ENCODE measurements at places on chromosomes 5 and 9.
A peak's percentile ranks its signal among the peaks of the same experiment; 100 is the strongest.

DNA sequence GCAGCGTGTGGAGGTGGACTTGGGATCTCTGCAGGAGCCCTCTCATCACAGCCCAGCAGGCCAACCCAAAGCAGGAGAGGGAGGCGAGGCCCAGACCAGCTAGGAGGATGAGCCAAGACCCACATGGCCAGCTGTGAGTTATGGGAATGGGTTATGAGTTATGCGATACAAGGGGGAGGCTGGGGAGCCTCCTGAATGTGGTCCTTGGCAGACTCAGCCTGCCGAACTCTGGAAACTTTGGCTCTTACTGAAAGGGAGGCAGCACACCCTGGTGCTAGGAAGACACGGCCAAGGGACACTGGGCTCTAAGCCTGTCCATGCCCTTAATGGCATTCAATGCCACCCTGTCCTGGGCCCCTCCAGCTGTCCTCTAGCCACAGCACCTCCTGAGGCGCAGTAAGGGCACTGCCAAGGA lies 7.7 kb upstream of the VAV2 start:
- DNase-seq: no peak

GRCh38 chr9:124482431-124483031 lies 24.7 kb downstream of the NR5A1 start:
- peak; percentile 54 for DNase-seq

DNA sequence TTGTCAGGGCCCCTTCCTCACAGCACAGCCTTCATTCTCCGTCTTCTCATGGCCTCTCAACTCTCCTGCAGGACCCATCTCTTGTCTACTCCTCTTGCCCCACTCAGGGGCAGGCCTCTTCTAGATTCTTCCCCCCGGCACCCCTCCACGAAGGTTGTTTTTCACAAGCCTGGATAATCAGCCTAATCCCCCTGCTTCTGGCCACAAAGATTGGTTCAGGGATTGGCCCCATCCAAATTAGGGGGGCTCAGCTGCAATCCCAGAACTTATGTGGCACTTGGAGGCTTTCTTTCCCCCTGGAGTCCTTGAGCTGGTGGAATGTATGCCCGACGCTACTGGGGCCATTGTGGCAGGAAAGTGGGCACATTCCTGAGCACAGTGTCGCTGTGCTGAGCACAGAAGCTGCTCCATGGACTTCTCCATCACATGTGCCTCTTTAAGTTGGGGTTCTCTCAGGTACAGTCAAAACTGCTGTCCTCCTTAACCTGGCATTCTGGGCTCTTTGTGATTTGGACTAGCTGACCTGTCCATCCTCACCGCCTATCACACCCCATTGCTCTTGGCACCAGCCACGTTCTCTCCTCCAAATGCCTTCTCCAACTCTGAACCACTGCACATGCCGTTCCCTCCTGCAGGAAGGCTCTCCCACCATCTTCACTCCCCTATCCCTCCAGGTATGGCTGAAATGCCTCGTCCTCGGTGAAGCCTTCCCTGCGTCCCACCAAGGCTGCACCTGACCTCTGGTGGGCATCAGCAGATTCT lies 66.8 kb upstream of the RNF130 start:
- no peak for DNase-seq

GRCh38 chr9:105168870-105169319 lies 75.6 kb upstream of the SLC44A1 start:
- no peak for DNase-seq

- DNase-seq: no peak
Observed at GRCh38 chr9:136088939-136089696, 6.0 kb downstream of the NACC2 start.

- no peak for DNase-seq
Observed at GRCh38 chr5:110754181-110754580, 15.4 kb downstream of the SLC25A46 start.

DNA sequence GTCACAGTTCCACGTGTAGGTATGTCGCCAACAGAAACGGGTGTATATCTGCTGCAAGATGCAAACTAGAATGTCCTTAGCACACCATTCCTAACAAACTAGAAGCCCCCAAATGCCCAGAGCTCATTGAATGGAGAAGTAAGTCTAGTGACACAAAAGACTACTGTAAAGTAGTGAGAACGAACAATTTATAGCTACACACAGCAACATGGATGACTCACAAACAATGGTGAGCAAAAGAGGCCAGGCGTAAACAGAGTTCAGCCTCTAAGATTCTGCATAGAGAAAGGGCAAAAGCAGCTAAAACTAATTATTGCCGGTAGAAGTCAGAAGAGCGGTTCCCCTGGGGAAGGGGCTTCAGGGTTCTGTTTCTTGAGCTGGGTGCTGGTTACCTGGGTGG lies 74.7 kb downstream of the AMBP start:
- DNase-seq: no peak

DNA sequence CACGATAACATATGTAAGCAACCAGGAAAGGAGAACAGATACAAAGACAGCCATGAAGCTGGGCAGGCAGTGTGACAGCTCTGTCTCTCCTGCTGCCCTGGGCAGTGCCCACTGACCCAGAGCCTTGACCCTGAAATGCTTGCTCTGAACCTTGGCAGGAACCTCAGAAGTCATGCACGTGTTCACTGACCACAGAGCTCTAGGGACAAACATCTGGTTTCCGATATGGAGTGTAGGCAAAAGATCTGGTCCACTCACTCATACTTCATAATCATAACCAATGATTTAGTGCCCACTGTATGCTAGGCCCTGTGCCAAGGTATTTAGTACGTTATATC lies 102.6 kb downstream of the FSTL4 start:
- DNase-seq: no peak

- DNase-seq: peak; percentile 63
Observed at GRCh38 chr5:82793808-82794419, 283.3 kb downstream of the TMEM167A start.

GRCh38 chr5:113027015-113027414 lies 50.4 kb downstream of the DCP2 start:
- no peak for DNase-seq

GRCh38 chr5:179954434-179954833 lies 46.7 kb upstream of the TBC1D9B start:
- no peak for DNase-seq
